ENCODE measurements at places on chromosomes 7 and 10. TPM values are rescaled to one million over a fixed set of nuclear protein-coding genes. Genes with fewer than 3 reads are reported as not detected.

KCNIP2 gene
- 2.7 TPM for total RNA-seq

SORBS1 gene
- total RNA-seq: 0.69 TPM

GBX1 gene
- total RNA-seq: 0.16 TPM

TMEM140 gene
- 10.8 TPM for total RNA-seq

MYH16 gene
- not detected for total RNA-seq
